ENCODE measurements at places on chromosomes 1 and 21.

GRCh38 chr1:203549309-203549708 is 55.4 kb downstream of the OPTC start:
- no peak for DNase-seq

DNA sequence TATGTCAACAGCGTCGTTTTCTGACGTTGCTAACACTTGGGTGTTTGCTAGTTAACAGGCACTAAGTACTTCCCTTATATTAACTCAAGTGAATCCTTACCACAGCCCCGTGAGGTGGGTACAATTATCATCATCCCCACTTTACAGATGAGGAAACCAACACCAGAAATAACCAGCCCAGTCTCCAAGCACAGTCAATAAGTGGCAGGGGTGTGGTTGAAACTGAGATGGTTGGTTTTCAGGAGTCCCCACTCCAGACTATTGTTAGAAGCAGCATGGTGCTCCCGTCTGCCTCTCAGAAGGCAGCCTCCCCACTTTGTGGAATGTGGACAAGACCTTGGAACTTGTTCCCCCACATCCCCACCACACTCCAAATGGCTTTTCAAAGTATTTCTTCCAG is 45.7 kb upstream of the ACOT11 start:
- no peak for DNase-seq

- no peak for DNase-seq
These were observed 21.3 kb upstream of the CNIH3 start for GRCh38 chr1:224594851-224595250.

DNA sequence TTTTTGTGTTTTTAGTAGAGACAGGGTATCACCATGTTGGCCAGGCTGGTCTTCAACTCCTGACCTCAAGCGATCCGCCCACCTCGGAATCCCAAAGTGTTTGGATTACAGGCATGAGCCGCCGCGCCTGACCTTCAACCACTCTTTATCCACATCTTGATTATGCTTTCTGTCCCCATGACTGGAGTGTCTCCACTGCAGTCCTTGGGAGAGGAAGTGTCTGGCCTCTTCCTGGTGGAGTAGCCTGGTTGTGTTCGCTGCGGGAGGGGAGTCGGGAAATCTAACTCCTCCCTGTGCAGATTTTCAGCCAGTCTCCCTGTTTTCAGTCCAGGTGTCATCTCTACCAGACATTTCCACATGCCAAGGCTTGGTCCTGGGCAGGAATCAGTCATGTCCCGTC is 9.7 kb downstream of the KISS1 start:
- no peak for DNase-seq

DNA sequence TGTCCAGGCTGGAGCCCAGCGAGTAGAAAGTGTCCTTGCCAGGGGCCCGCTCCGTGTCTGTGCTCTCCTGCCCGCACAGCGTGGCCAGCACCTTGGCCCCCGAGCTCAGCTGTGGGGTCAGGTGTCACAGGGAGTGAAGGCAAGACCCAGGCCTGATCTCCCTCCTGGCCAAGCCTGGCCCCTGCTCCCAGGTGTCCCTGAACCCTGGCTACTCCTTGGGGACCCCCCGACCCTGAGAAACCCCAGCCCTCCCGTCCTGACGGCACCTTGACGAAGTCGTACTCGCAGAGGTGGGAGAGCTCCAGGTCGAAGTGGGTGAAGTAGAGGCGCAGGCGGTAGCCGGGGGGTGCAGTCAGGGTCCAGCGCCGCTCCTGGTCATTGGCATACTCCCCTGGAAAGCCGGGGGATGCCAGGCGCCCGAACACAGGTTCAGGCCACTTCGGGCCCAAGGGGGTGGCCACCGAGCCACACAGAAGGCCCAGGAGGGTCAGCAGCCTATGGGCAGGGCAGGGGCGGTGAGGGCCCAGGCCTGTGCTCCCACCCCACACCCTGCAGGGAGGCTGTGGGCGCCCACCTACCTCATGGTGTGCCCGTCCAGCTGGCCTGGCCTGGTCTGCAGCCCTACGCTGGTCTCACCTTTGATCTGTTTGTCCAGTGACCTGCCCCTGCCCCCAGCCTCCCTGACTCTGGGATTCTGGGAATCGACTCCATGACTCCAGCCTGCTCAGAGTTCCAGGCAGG is at the start of gene MASP2:
TSS of gene MASP2 (minus strand) at position 615 of the 741 bp plus-strand sequence. CDS start at position 583, 32 bp downstream.
- no peak for DNase-seq

DNA sequence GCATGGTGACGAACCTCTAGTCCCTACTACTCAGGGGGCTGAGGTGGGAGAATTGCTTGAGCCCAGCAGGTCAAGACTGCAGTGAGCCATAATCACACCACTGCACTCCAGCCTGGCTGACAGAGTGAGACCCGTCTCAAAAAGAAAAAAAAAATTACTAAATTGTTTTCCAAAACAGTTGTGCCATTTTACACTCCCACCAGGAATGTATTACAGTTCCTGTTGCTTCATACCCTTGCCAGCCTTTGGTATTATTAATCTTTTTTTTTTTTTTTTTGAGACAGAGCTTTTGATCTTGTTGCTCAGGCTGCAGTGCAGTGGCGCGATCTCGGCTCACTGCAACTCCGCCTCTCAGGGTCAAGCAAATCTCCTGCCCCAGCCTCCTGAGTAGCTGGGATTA is 55.9 kb downstream of the RPS6KA1 start:
- DNase-seq: no peak

DNA sequence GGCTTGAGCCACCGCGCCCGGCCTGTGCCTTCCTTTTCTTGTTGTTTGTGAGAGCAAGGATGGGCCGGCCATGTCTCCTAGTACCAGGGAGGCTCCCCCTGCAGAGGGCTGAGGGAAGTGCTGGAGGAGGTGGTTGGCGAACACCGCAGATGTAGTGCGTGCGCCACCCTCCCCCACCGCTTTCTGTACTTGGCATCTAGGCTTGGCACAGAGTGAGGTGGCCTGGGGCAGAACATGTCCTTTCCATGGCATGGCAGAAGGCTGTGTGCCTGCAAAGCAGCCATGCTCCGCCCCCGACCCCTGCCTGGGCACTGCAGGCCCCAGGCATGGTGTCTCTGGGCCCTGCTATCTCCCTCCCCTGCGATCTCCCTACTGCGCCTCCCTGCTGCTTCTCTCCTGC is 30.7 kb downstream of the ALPL start:
- peak; percentile 61 for DNase-seq

DNA sequence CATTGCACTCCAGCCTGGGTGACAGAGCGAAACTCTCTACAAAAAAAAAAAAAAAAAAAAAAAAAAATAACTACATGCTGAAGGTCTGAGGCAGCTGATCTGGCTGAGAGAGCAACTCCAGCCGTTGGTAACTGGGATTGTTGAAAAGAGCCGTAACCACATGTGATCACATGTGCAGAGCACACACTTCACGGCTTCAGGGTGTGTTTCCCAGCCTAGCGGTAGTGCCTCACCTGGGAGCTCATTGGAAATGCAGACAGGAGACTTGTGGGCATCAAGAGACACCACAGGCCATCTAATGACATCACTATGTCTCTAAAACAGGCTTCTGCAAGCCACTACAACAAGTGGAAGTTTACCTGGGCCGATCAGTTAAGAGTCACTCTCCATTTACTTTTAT is 11.8 kb upstream of the OTUD7B start:
- DNase-seq: no peak

- no peak for DNase-seq
These were observed 3.2 kb downstream of the PLEKHO1 start for GRCh38 chr1:150152772-150153456.

GRCh38 chr1:116062201-116062600 is 49.0 kb upstream of the MAB21L3 start:
- no peak for DNase-seq

DNA sequence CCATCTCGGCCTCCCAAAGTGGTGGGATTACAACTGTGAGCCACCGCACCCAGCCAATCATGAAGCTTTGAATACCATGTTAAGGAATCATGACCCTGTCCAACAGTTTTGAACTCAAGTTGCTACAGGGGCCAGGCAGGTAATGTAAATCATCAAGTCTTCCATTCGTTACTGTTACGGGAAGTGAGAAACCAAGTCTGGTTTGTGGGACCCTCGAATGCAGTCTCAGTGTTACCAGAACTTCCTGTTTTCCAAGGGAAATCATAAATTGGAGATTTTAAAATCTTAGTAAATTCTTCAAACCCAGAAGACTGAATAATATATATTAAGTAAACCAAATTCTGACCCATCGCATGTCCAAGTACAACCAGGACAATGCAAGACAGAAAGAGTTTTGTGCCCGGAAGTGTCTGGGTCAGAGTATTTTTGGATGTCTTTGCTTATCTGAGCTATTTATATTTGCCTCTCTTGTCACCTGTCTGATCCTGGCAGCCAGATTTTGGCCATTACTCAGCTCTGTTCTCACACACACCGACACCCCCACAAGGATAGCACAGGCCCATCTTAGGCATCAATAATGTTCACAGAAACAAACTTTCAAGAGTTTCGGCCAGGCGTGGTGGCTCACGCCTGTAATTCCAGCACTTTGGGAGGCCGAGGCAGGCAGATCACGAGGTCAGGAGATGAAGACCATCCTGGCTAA is 8.8 kb downstream of the ATP5IF1 start:
- no peak for DNase-seq

DNA sequence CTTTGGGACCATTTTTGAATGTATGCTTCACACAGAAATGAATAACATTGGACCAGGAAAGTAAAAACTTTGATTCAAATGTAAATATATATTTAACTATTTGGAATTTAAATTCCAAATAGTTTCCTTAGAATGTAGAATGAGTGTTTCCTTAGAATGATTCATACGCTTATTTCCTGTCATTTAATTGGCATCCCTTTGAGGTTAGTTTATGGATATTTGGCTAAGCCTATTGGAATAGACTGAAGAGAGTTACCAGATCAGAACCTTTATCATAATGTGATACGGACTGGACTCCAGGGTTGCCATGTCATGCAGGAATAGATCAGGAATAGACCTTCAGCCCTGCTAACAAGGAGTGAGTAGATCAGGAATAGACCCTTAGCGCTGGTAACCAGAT is 133.1 kb downstream of the TNNI3K start:
- no peak for DNase-seq

DNA sequence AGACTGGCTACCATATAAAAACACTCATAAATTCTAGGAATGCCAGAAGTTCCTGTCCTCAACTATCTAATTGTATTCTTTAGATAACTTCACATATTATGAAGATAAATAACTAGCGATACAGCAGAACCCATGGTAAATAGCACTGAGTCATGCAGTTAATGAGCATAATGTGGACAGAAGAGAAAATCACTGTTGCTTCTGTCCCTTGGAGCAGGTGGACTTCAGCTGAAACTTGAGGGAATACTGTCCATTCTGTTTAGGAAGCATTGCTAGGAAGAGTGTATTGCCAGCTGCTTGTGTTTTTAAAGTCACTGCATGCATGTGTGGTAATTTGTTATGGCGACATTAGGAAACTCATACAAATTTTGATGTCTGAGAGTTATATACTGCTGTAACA is 854.4 kb downstream of the LTN1 start:
- no peak for DNase-seq

DNA sequence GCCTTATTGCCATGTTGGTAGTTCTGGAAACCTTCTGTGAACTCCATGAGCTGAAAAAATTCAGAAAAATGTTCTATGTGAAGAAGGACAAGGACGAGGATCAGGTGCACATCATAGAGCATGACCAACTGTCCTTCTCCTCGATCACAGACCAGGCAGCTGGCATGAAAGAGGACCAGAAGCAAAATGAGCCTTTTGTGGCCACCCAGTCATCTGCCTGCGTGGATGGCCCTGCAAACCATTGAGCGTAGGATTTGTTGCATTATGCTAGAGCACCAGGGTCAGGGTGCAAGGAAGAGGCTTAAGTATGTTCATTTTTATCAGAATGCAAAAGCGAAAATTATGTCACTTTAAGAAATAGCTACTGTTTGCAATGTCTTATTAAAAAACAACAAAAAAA is 57.4 kb downstream of the KCNK1 start:
- DNase-seq: no peak

All from endothelial cell (in vitro differentiated cells).